ENCODE measurements at places on chromosomes 6 and 20.

GRCh38 chr6:129292836-129293235, 409.9 kb downstream of the LAMA2 start:
- DNase-seq, result no peak

DNA sequence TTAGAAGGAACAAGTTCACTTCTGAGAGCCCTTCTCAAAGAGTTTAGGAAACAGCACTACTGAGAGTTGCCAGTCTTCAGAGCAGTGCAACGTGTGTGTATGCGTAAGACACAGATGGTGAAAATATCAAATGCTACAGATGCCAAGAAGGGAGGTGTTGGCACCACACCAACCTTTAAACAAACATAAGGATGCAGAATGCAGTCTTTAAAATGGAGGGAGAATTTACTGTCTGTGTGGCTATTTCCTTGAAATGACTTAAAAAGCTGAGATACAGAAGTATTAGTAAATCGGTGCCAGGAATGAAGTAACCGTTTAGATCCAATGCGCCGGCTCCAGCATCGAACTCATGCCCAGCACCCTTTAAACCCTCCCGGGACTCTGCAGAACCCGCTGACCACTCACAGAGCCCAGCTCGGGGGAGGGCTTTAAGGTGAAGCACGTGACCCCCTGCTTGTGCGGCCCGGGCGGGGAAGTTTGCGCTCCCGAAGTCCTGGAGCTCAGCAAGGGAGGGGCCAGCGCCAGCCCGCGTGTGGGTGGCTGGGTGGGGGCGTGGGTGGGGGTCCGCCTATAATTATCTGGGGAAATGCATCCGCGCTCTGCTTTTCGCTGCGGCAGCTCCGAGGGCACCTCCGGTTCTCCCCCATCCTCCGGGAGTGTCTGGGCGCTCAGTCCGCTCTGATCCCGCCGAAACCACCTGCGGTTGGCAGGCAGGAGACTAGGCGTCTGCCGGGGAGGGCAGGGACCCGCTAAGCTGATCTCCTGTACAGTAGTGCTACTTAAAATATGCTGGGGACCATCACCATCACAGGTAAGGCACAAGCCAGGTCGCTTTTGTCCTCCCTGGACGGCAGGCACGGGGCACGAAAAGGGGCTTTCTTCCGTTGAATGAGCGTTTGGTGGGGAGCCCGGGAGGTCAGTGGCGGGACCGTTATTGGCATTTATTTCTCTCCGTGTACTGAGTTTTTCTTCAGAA, 66.0 kb downstream of the ZBTB2 start:
- peak; percentile 2 for DNase-seq

GRCh38 chr6:117592983-117593759, 9.1 kb downstream of the GOPC start:
- no peak for DNase-seq

GRCh38 chr6:160487116-160487515, 138.9 kb downstream of the SLC22A3 start:
- no peak for DNase-seq

GRCh38 chr6:99745651-99746050, 139.0 kb downstream of the PRDM13 start:
- no peak for DNase-seq

GRCh38 chr20:47905628-47906347, 120.5 kb upstream of the SULF2 start:
- no peak for DNase-seq

GRCh38 chr20:6693178-6693807, 74.2 kb upstream of the BMP2 start:
- DNase-seq, result no peak

DNA sequence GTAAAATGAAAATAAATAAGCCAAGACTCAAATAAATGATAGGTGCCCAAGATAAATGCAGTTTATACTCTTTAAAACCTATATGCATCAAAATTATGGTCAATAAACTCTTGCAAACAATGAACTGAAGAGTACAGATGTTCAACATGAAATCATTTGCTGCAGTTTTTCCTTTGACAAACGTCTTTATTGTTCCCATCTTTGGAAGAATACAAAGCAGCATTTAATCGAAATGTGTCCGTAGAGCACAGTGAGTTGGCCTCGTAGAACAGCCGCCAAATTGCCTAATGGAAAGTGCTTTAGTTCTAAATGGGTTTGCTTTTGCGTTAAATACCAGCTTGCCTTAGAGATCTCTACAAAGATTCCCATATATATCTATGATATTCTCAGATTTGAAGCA, 447.4 kb downstream of the PKHD1 start:
- no peak for DNase-seq

DNA sequence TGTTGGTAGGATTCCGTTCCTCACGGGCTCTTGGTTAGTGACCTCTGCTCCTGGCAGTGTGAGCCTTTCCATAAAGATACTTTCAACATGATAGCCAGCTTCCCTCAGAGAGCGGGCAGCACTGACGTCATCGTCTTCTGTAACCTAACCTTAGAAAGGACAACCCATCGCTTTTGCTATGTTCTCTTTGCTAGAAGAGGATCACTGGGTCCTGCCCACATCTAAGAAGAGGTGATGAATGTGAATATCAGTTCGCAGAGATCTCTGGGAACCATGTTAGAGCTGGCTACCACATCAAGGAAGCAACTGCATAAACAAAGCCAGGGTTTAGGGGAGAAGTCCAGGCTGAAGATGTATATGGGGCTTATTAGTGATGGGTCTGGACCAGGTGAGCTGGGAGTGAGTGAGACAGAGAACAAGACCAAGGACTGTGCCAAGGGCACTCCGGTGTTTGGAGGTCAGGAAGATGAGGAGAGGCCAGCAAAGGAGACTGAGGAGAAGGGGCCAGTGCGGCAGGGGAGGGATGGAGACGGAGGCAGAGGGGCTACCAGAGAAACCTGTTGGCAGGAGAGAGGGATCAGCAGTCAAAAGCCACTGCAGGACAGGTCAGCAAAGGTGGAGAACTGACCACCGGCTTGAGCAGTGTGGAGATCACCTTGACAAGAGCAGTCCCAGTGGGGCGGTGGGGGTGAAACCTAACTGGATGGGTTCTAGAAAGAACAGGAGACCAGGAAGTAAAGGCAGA, 39.7 kb downstream of the PIM1 start:
- peak; percentile 50 for DNase-seq

- peak; percentile 16 for DNase-seq
These were observed 1.0 kb downstream of the LRP11 start for GRCh38 chr6:149862922-149863697.

DNA sequence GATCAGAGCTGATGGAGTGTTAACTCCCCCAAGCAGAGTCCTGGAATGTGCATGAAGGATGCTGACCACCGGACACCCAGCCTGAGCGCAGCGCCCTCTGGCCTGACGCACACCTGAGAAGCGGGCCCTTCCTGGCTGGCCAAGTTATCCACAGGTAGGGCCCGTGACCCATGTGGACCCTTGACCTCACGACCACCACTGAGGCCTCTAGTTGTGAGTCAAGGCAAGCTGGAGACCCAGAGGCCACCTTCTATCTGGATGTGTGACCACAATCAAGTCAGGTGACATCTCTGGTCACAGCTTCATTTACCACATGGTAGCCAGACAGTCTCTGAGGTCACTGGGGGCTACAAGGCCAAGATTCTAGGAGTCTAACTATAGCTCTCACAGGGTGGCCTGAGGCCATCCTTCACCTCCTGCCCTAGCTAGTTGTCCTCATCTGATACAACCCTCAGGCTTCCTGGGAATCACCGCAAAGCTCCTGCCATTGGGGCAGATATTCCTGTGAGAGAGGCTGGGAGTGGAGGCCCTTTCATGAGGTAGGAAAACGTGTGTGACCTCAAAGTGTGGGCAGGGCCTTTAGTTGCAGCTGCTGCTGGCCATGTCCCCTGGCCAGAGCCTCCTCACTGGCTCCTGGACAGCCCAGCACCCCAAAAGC, 53.1 kb downstream of the DSTN start:
- DNase-seq, result no peak

DNA sequence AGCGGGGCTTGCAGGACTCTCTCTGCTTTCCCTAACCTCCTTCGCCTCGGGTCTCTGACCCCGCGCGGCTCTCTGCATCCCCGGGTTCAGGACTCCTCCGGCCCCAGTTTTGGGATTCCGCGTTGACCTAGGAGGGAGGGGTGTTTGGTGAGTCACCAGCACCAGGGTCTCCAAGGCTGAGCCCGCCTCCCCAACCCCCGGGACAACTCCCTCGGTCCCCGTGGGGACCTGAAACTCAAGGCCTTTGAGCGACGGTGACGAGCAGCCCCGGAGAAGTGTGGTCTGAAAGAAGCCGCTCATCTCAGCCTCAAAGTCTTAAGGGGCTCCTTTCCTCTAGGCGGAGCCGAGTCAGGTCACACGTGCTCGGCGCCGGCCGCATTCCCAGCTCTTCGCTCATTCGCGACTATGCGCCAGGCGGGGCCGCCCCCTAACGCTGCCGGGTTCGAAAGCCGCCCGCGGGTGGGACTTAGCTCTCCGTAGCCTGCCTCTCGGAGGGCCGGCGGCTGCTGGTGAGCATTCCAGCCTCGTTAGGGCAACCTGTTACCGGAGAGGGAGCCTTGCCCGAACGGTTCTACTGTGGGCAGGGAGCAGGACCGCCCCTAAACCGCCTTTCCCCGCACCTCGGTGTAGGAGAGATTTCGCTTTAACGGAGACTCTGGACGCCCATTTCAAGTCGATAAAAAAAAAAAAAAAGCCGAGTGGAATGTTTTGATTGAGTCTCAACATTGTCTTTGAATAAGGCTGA, 3.0 kb upstream of the PRDM13 start:
- peak; percentile 15 for DNase-seq

DNA sequence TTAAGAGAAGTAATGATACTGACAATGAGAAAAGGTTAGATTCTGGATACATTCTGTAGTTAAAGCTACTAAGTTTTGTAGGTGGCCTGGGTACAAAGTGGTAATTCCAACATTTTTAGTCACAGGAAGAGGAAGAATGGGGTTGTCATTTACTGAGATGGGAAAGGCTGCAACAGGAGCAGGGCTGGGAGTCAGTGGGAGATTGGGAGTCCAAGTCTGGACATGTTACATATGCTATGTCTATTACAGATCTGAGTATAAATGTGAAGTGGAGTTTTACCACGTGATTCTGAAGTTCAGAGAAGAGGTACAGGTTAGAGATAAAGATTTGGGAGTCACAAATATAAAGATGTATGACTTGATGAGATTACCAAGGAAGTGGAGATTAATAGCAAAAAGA, 116.2 kb downstream of the RWDD2A start:
- DNase-seq, result no peak

DNA sequence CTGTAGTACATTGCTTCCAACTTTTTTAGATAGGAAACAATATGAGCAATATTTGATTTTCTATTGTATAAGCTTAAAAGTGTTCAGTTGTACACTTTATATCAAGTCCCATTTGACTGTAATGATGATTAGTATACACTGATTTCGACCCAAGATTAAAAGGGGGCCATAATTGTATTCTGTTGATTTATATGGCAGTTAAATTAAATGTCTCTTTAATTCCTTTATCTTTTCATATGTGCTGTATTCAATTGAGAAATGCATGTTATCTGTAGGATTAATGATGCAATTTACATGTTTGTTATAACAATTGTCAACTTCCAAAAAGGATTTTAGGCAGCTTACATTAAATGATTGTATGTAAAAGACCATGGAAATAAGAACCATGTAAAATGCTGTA, 317.5 kb downstream of the CDKAL1 start:
- DNase-seq, result no peak

- DNase-seq, result no peak
These were observed 78.7 kb downstream of the AK9 start for GRCh38 chr6:109612268-109612667.

DNA sequence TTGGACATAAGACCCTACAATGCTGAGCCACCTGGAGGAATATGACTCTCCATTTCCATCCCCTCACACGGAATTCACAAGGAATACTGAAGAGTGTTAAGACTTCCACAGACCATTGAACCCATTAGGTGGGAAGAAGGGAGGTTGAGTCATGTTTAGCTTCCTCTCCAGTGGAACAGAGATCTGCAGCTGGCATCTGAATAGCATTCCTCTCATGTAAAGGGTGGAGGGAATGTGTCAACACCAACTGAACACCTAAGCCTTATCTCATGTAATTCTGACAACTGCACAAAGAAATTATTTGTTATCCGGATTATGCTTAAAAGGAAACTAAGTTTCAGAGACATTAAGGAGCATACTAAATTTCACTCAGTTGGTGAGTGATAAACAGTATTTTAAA, 705.9 kb downstream of the MAFB start:
- no peak for DNase-seq

GRCh38 chr6:122048570-122048969, 350.9 kb upstream of the HSF2 start:
- DNase-seq, result no peak

DNA sequence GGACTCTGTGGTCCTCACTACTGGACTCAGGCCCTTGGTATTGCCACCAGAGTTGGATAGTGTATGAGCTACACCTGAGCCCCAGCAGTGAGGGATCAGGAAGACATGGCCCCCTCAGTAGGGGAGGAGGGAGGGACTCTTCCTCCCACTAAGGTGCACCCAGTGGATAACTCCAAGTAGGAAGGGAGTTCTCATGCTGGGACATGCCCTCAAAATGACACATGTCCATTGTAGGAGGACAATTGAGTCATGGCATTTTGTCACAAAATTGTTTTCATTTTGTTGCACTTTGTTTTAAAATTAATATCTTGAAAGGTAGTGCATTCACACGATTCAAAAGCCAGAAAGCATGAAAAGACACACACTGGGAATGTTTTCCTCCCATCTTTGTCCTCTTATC, 127.2 kb downstream of the FOXO3 start:
- no peak for DNase-seq

DNA sequence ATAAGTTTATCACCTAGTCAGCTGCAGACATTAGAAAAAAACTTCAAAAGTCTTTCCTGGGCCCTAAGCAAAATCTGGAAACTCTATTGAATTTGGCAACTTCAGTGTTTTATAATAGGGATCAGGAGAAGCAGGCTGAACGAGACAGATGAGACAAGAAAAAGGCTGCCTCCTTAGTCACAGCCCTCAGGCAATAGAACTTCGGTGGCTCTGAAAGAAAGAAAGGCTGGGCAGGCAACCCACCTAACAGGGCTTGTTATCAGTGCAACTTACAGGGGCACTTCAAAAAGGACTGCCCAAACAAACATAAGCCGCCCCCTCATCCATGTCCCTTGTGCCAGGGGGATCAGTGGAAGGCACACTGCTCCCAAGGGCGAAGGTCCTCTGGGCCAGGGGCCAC, 657.9 kb upstream of the HS3ST5 start:
- DNase-seq, result no peak

- no peak for DNase-seq
These were observed 107.7 kb downstream of the CD109 start for GRCh38 chr6:73803562-73804241.

DNA sequence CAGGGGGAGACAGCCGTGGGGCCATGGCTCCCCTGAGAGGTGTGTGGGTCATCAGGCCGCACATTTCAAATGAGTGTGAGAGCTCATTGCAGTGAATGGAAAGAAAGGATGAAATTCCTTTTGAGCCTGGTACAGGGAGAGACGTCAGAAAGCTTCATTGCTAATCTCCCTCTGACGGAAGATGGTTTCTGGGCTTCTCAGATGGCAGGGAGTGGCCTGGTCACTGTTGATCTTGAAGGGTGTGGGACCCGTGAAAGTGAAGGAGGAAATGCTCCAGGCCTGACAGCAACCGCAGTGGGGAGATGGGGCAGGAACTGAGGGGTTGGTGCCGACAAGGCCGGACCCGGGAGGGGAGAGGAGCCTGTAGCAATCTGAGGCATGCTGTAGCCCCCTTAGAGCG, 127.4 kb downstream of the MYLK4 start:
- DNase-seq, result no peak

- peak; percentile 48 for DNase-seq
These were observed 34.6 kb upstream of the NKX2-2 start for GRCh38 chr20:21548390-21549035.

- no peak for DNase-seq
These were observed 79.4 kb upstream of the FRMD1 start for GRCh38 chr6:168158213-168158979.
